ENCODE measurements at places on chromosomes 4 and X. TPM values are rescaled to one million over a fixed set of nuclear protein-coding genes. Genes with fewer than 3 reads are reported as not detected.

DNA sequence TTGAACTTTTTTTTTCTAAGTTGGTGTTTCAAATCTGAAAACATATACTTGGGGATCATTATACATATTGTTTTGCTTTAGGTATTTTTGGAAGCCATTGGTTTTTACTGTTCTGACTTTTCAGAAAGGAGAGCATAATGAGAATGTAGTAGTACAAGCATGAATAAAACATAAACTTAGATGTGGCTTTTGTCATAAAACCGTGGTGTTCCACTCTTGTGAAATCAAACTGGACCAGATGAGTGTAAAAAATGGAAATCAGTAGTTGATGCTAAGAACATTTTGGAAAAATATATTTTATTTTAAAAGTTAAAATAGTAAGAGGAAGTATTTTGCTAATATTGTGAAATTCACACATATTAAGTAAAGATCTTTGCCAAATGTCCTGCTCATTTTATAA, 29.6 kb downstream of the GUCY1A1 start:
- no peak for DNase-seq

- DNase-seq = no peak
Observed at GRCh38 chr4:127852661-127853060, 28.0 kb upstream of the PLK4 start.

- no peak for DNase-seq
Observed at GRCh38 chr4:7863911-7864681, 75.6 kb downstream of the AFAP1 start.

DNA sequence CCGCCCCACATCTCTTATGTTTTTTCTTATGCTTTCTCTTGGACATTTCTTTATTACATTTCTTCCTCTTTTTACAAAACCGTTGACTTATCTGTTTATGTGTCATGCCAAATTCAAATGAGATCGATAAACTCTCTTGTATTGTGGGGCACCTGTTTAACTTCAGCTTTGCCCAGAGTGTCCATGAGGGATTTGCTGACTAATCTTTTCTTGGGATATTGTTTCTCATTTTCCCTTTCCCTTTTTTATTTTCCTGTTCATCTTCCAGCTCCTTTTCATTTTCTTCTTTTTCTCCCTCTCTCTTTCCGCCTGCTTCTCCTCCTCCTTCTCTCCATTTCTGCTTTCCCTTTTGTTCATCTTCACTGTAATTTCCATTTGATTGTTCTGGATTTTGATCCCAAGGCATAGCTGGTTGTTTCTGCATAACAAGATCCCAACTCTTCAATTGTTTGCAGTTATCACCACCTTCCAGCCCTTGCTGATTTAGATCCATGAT, 10.7 kb downstream of the TIMM8A start:
- no peak for DNase-seq

The CNGA1 gene
- not detected for total RNA-seq

The ZAR1 gene
- not detected for total RNA-seq

The GYPE gene
- total RNA-seq = under 0.01 TPM
